ENCODE measurements at places on chromosomes 1 and 21.

DNA sequence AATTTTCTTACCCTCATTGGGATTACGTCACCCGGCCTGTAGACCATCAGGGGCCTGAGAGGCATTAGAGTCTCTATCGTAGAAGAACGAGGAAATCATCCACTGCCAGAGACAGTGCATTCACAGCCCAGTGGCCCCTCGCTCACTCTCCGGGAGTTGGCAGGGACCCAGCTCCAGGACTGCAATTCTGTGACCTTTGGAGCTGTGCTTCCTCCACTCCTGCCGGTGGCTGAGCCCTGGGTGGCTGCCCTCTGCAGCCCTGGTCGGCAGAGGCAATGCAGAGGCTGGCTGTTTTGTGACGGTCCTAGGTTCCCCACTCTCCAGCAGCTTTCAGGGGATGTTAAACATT, 12.7 kb downstream of the SLC37A1 start:
- DNase-seq: no peak

DNA sequence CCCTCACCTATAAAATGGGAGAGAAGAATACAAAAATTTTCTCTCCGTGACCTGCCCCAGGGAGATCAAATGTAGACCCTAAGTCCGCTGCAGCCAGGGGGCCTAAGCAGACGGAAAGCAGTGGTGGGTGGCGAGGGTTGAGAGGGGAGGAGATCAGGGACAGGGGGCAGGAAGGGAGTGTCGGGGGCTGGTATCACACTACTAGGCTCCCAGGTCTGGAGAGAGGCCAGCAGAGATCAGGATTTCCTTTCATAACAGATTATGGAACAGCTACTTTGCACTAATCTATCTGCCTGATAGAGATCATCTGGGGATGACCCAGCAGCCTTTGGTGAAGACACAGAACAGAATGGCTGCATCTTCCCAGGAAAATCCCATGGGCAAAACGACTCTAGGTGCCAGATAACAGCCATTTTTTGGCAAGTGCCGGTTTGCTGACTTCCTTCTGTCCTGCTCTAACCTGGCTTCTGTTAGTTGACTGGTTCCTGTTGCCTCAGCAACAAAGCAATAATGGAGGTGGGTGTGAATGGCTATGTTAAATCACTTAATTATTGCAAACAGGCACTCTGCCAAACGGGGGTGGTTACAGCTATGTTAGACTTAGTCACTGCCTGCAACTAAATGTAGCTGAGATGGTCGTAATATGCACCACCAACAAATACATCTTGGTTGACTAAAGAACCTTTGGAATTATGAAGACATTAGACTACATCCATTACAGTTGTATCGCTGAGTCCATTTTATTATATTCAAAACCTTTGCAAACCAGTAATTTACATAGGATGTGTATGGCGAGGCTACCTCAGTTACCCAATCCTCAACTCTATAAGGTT, 30.0 kb upstream of the EPS8L3 start:
- no peak for DNase-seq

DNA sequence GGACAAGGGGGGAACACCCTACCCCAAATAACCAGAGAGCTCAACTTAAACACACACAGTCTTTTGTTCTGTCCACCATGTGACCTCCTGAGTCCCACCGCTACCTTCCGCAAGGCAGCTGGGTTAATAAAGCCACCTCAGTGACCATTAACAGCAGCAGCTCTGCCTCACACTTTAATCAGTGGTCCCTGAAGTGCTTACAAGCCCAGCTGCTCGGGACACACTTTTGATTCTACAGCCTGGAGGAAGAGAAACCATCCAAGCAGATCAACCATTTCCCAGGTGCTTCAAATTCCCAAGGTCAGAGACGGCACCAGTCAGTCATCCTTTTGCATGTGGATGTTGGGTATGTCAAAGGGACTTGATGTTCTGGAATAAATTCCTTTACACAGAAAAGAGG, 70.1 kb downstream of the KCNJ15 start:
- DNase-seq: no peak

GRCh38 chr21:36747815-36748383, 49.0 kb downstream of the SIM2 start:
- no peak for DNase-seq

DNA sequence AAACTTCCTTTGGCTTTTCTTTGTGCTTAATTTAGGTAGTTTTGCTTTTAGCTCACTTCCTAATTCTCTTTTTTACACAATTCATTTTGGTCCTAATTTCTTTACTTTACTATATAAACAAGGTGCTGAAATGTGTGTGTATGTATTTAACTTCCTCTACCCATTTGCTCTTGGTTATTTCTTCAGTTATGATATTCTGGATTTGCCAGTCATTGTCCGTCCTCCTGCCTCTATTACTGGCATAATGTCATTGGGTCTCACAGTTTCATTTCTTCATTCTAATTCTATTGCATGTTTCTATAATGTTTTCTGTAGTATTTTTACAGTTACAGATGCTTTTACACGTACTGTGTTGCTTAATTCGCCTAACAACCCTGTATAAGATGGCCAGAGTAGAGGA, 96.2 kb downstream of the ZMYM4 start:
- DNase-seq: no peak

DNA sequence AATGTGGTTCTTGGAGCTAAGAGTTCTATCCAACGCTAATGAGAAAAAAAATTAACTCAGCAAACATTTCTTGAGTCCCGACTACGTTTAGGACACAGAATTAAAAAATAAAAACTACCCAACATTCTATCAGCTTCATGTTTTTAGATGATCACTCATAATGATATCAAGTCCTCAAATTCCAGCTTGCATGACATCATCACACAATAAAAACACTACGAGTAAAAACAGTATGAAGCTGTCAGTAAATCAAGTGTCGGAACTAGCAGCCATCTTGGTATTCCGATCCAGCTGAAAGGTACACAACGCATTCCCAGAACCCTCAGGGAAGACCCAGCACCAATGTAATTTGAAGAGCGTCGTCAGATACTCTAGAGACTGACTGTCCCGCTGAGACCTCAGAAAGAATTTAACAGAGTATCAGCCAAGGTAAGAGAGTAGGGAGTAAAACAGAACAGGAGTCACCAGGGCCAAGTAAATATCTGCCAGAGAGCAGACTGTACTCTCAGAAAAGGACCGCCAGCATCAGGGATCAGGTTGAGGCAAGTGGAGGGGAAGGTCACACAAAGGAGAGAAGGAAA, 57.0 kb downstream of the NRIP1 start:
- no peak for DNase-seq

DNA sequence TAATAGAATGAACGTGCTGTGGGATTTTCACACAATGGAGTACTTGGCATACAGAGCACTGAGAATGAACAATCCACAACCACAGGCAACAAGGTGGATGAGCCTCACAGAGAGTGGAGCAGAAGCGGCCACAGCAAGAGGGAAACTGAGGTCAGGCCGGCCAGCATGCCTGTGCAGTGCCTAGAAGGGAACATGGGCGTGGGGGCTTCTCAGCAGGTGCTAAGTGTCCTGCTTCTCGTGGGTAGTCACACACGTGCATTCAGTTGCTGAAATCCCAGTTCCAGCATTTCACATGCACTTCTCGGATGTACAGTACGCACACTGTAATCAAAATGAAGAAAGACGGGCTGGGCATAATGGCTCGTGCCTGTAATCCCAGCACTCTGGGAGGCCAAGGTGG, 33.1 kb downstream of the WDR4 start:
- DNase-seq: no peak

GRCh38 chr1:40078512-40079333, 18.3 kb downstream of the PPT1 start:
- peak; percentile 74 for DNase-seq

DNA sequence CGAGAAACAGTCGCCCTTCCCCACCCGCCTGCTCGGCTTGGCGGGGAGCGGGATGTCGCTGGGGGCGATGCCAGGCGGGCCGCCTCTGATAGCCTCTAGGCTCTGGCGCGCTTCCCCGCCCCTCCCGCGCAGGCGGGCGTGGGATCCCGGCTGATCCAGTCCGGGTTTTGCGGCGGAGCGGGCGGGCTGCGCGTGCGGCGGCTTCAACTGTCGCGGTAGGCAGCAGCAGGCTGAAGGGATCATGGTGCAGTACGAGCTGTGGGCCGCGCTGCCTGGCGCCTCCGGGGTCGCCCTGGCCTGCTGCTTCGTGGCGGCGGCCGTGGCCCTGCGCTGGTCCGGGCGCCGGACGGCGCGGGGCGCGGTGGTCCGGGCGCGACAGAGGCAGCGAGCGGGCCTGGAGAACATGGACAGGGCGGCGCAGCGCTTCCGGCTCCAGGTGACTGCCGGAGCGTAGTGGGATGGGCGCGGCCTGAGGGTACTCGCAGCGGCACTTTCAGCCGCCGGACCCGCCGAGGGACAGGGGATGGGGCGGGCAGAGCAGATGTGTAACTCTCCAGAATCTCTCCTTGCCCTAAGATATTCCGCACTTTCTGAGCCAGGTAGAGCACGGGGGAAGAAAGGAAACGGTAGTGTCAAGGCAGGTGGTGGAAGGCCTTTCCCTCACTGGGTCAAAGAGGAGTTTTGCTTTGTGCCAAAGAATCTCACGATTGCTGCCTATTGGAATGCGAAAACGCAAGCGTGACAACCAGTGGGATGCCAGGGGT, at the start of gene FAAH:
TSS of gene FAAH (plus strand) at position 210 of the 764 bp plus-strand sequence. CDS start at position 242, 32 bp downstream.
- no peak for DNase-seq

DNA sequence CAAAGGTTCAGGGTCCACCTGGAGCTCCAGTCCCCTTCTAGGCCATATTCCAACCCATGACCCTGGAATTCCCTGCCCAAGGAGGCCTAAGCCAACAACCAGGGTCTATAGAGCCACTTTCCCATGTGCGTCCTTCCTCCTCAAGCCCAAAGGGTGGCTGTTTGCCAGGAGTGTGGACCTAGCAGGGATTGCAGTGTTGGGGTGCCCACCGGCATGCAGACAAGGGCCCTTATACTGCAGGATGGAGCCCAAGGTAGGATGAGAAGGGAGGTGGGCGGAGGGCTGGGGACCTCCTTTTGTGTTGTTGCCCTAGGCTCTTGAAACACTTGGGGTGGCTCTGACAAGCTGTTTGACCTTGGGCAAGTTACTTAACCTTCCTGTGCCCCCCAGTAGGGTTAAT, 19.7 kb upstream of the ADGRB2 start:
- no peak for DNase-seq

- DNase-seq: no peak
Measured at GRCh38 chr1:158177700-158178450, 2.8 kb upstream of the CD1D start.

GRCh38 chr1:166730299-166730888, 108.9 kb upstream of the POGK start:
- peak; percentile 73 for DNase-seq

DNA sequence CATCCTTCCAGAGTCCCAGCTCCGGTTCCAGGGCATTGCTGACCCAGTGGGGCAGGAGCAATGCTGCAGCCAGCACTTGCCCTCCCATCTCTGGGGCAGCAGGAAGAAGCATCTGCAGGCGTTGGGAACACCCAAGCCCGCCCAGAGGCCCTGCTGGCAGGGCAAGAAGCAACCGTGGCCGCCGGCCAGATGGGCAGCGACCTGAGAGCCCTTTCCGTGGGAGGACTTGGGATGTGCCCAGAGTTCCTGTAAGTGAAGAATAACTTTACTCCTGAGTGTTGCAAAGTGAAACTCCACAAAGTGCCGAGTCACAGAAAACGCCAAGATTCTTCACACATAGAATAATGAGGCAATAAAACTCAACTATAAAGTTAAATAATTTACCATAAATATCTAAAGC, 46.0 kb downstream of the GRIK3 start:
- no peak for DNase-seq

DNA sequence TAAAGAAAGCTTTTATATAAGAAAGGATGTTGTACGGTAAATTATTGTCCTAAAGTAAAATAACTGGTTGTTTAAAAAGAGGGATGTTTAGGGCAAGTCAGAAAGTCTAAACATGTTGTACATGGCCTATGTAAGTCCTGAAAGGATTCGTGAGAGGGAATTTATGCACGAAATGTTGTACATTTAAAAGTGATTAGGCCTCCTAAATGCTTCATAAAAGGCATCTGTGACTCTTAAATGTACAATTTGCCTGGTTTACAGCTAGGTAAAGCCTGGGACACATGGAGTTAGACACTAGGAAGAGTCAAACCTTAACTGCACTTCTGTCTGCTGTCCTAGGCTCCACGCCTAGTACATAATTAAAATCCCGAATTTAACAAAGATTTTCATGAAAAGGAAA, 9.7 kb downstream of the KRTAP13-3 start:
- DNase-seq: no peak

Data from urothelium cell line (cell line).